Natural killer cell (primary cell): ENCODE measurements at places on chromosomes 3 and 15.

DNA sequence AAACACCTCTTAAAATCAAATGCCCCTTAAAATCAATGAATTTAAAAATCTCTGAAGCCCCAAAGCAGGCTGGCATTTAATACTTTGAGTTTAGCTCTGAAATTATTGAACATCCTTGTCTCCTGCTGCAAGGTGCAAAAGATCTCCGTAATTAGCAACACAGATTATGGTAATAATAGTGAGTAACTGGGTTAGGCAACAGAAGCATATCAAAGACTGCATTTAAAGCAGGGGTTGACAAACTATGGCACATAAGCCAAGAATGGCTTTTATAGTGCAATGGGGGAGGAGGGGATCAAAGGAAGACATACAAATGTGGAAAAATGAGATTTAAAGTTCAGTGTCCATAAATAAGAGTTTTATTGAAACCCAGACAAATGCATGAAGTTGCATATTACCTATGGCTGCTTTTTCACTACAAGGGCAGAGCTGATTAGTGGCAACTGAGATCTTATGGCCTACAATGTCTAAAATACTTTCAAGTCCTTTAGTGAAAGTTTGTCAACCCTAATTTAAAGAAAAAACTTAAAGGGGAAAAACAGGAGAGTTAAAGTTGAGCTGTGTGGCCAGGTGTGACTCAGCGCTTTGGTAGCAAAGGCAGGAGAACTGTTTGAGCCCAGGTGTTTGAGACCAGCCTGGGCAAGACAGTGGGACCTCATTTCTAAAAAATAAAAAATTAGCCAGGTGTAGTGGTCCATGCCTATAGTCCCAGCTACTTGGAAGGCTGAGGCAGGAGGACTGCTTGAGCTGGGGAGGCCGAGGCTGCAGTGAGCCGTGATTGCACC is 157.6 kb downstream of the TBL1XR1 start:
- no peak for DNase-seq

- DNase-seq, result no peak
Measured at GRCh38 chr3:28745916-28746617, 397.4 kb upstream of the AZI2 start.

- DNase-seq, result no peak
Measured at GRCh38 chr3:47681016-47681415, 100.7 kb downstream of the SMARCC1 start.

DNA sequence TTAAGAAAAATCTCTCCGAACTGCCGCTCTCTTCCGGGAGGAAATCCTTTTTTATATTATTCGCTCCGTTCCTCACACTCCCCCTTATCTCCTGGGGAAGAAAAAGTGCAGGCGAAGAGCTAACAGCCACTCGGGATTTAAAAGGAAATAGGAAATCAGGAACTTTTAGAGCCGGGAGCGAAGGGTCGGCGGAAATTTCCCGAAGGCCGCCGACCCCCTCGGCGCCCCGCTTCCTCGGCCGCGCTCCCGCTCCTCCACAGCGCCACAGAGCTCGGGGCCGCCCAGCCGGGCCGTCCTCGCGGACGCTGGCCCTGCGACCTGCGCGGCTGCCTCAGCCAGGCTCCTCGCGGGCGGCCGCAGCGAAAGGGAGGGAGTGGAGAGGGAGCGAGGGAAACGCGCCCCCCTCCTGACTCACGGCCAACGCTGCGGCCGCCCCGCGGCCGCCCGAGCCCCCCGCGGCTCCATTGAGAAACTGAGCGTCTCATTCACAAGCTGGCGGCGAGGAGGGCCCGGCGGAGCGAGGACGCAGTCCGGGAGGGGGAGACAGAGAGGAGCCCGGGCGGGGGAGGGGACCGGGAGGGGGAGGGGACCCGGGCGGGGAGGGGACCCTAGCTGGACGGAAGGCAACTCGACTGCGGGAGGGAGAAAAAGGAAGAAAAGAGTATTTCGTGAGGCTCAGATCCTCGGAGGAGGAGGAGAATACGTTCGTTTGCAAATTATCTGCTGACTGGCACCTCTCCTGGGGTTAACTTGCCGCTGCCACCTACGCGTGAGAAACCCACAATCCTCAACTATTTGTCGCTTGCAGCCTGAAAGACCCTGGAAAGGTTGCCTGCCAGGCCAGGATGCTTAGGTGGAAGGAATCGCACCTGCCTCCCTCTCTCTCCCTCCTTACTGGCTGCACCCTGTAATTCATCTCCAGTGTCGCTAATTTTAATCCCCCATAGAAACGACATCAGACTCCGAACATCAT is at the start of gene PTPN9:
Gene PTPN9 (minus strand): TSS at position 368 of the 973 bp plus-strand sequence. CDS start 539 bp downstream, outside the sequence.
- DNase-seq, result peak; percentile 79

GRCh38 chr3:139540651-139541531 is 1.3 kb upstream of the RBP1 start:
- no peak for DNase-seq

- DNase-seq, result no peak
Measured at GRCh38 chr3:180911876-180912303, 580 bp upstream of the FXR1 start.

DNA sequence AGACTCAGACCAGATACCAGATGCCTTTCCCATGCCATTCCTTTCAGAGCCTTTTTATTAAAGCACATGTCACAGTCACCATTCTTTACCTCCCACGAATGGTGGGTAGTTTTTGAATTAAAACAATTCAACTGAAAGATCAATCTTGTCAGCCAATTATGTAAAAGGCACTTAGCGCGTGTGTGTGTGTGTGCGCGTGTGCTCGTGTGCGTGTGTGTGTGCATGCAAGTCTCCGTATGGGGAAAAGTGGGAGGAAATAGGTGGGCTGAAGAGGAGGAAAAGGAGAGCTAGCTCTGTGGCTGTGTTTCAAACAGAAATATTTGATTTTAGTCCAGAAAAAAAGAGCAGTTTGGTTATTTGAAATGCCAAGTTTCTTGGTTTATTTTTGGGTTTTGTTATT is 177.2 kb downstream of the KCNAB1 start:
- no peak for DNase-seq

DNA sequence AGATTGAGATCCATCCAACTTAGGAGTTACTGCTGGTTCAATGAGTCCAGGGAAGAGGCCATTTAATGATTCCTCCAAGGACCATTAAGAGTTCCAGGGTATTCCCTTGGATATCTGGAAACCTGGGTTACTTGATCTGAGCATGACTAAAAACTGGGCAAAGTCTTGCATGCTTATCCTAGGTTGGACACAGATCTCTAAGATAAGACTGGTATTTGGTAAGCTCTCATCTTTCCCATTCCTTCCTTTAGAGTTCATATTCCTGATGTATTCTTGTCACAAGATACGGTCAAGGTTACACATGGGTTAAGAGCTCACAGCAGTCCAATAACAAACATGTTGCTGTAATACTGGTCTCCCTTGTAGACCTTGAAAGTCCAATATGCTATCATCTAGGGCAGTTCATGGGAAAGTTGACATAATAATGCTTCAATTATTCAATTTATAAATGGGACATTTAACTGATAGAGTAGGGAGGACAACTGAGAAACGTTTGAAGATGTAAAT is 301.7 kb downstream of the TIGIT start:
- DNase-seq, result no peak

- DNase-seq, result no peak
Measured at GRCh38 chr3:157436583-157437291, at the start of gene PTX3. Gene PTX3, plus strand, starts transcription at chr3:157436850. Its CDS starts 84 bp downstream, at chr3:157436934.

- DNase-seq, result no peak
Measured at GRCh38 chr3:17130956-17131355, 246.2 kb downstream of the PLCL2 start.

- DNase-seq, result no peak
Measured at GRCh38 chr15:80996247-80996646, 4.5 kb upstream of the TLNRD1 start.

DNA sequence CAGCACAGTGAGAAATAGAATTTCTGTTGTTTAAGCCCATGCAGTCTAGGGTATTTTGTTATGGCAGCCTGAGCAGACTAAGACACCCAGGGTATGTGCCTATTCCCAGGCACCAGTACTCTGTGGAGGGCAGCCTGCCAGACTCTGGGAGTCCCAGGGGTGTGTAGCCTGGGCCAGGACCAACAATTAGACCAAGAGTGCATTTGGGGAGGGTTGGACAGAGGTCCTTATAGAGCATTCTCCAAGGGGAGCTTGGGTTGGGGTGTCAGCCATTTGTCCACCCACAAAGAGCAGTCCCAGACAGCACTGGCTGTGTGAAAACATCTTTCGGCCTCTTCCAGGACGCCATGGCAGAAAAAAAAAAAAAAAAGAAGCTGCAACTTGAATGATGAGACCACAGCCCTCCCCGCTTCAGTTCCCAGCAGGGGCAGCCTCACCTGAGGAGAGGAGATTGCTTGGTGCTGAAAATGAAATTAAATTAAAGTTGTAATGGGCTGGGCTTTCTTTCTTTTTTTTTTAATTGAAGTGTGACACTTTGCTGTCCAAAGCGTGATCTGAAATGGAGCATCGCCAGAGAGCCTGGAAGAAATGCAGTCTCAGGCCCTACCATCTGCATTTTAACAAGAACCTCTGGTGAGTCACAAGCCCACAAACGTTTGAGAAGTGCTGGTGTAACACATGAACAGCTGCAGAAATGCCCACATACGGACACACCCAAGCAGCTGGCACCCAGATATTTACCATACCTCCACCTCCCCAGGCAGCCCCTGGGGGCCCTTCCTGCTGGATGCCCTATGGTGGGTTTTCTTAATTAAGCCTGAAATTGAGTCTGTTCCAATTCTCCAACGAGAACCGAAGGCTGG is 21.3 kb upstream of the CAV3 start:
- no peak for DNase-seq

DNA sequence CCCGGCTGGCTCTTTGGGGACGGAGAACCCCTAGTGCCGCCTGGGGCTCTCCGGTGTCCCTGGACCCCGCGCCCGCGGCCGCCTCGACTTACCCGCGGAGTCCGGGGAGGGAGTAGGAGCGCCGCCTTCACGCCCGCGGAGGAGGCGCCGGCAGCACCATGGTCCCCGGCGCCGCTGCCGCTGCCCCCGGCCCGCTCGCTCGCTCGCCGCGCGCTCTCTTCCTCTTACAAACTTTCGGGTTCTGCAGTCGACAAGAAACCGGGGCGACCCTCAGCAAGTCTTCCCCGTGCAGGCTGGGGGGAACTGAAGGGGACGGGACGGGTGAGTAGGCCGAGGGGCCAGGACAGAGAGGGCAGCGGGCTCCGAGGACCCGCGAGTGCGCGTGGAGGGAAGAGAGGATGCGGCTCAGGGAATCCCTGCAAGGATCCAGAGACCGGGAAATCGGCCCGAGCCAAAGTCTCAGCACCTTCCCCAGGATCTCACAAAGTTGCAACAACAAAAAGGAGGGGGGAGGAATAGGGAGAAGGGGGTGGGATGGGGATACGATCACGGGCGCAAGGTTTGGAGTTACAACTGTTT is 2.0 kb downstream of the FOXP1 start:
- peak; percentile 58 for DNase-seq

DNA sequence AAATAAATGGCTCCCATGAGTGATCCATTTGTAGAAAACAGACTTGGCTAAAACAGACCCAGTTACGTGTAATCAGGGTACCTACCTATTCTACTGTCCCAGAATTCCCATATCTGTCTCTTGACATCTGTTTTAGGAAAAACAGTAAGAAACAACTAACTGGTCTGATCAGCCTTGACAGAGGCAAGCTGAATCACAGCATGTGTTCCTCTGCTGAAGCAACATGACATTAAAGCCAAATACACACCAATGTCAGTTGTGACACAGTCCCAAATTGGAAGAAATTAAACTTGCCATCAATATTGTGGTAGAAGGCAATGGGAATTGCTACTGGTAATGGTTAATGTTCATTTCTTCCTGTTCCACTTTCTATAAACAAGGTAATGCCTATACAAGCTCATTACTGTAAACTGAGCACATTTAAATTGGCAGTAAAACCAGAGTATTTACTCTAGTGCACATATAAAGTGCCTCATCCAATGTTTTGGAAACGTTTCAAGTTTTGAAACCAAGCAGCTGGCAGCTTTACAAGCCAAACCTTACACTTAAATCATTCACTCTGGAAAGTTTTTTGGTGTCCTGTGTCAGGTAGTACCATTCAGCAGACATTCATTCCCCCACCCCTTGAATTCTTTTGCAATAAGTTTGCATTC is 27.0 kb downstream of the ALDH1A2 start:
- no peak for DNase-seq
